ENCODE measurements at places on chromosomes 16 and 17. TPM values are rescaled to one million over a fixed set of nuclear protein-coding genes. Genes with fewer than 3 reads are reported as not detected.

DNA sequence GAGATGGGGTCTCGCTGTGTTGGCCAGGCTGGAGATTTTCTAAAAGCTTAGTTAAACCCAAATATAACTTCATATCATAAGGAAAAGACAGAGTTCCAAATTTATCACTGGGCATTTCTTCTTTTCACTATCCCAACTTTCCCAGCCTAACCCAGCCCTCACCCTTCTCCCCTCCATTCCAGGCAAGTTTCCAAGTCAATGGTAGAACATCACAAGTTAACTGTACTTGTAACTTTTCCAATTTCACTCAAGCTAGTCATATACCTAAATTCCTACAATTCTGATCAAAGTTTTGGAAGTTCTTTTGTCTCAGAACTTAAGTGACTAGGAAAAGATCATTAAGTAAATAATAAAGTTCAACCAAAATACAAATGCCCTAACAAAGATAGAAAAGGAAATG lies 61.2 kb downstream of the USP32 start:
- DNase-seq = no peak

DNA sequence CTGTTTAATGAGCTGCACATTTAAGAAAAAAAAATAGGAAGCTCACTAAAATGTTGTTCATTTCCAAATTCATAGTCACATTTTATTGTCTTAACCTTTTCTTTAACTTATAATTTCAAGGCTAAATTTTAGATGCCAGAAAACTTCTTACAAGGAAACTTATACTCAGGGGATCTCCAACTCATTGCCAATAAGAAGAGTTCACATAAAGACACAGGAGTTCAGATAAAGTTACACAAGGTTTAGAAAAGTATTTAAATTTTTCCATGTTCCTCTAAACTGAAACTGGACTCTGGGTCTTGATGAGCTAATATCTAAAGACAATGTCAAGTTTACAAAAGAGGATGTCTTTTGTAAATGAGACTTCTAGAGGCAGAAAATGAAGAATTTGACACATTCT lies 190.7 kb upstream of the KCNJ16 start:
- DNase-seq = no peak

- DNase-seq = no peak
Observed at GRCh38 chr17:82100502-82101298, 2.7 kb upstream of the FASN start.

GRCh38 chr17:44176671-44177501 lies 6.4 kb downstream of the ASB16 start:
- no peak for DNase-seq

GRCh38 chr17:38416840-38417209 lies 11.4 kb upstream of the ARHGAP23 start:
- DNase-seq = peak; percentile 19

DNA sequence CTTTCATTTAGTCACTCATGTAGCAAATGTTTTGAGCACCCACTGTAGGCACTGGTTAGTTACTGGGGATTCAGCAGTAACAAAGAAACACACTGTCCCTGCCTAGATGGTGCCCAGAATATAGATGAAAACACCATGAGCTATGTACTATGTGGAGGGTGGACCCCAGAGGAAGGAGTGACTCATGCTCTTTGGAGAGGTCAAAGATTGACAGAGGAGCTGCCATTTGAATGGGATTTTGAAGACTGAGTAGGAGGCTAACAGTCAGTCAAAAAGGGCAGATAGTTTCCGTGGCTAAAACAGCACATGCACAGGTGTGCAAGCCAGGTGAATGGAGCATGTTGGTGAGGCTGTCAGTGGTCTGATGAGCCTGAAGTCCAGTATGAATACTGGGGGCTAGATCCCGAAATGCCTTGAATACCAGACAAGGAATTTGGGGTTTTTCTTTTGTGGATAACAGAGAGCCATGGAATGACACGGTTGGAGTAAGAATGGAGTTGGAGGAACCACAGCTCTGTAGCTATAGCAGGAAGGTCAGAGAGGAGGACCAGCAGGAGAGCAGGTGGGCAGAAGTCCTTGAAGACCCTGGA lies 6.1 kb downstream of the IL21R start:
- DNase-seq = no peak

GRCh38 chr16:8605554-8605953 lies 15.2 kb upstream of the TMEM114 start:
- DNase-seq = no peak

DNA sequence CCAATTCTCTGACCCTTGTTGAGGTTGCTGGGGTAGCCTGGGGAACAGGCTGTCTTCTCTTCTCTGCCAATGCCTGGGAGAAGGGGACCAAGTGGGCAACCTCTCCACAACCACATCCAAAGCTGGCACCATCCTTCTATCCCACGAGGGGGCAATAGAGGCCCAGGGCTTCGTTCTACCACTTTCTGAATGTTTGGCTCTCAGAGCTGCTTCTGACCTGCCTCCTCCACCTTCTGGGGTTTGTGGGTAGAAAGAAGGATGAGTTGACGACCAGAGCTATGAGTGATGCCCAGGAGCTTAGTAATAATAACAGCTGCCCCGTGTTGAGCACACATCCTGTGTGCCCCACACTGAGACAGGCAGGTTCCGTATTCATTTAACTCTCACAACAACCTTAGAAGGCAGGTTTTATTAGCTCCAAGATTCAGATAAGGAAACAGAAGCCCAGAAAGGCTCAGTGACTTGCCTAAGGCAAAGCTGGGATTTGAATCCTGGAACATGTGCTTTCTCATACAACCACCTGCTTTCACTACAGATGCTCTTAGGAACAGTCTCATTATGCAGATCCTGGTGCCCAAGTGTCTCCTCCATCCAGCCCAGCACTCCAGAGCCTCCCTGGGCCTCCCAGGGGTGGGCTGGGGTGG lies 11.1 kb downstream of the TSPOAP1 start:
- no peak for DNase-seq

DNA sequence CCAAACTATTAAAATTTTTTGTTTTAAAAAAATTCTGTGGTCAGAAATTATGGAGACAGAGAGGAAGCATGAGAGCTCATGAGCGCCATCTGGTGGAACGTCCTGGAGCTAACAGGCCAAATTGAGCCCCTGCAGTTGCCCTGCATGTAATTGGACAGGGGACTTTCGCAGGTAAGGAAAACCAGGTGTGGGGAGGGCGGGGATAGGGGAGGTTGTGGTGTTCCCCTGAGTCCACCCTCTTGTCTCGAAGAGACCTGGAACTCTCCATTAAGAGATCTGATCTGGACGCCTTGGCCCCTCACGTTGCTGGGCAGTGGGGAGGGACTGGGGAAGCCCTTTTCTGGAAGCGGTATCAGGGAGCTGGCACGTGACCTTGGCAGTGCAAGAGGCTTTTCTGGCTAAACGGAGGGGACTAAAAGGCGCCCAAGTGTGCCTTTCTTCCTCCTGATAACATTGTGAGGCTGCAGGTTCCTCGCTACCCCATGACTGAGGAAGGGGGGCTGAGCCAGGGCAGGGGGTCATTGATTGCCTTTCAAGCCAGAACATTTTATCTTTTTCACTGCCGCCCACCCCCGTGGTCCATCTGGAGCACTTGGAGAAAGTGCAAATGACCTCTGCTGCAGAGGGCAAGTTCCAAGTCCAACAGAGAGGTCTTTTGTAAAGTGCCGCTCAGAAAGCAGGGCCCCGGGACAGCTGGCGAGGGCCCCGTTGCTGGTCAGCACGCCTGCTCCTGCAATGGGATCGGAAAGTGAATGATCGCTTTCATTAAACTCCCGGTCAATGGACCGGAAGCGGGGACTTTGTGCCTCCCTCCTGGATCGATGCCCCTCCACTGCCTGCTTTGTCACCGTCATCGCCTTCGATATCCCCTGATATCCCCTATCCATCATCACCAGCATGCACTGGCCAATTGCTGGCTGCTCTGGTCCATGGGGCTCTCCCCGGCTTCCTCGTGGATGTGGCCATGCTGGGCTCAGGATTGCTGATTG lies 18.4 kb downstream of the PDILT start:
- DNase-seq = peak; percentile 84

ZG16B gene
- total RNA-seq = 0.64 TPM

SLC26A11 gene
- 5.3 TPM for total RNA-seq

SDR42E2 gene
- not detected for total RNA-seq

SMIM36 gene
- total RNA-seq = not detected

SEPTIN1 gene
- 3.6 TPM for total RNA-seq

LITAF gene
- total RNA-seq = 54.0 TPM

IRF8 gene
- total RNA-seq = 5.9 TPM

Data from right cardiac atrium (tissue), 5 donors.